ENCODE measurements at places on chromosomes 16 and 17.

- no peak for DNase-seq
Measured at GRCh38 chr17:8212312-8213180, 2.2 kb upstream of the AURKB start.

DNA sequence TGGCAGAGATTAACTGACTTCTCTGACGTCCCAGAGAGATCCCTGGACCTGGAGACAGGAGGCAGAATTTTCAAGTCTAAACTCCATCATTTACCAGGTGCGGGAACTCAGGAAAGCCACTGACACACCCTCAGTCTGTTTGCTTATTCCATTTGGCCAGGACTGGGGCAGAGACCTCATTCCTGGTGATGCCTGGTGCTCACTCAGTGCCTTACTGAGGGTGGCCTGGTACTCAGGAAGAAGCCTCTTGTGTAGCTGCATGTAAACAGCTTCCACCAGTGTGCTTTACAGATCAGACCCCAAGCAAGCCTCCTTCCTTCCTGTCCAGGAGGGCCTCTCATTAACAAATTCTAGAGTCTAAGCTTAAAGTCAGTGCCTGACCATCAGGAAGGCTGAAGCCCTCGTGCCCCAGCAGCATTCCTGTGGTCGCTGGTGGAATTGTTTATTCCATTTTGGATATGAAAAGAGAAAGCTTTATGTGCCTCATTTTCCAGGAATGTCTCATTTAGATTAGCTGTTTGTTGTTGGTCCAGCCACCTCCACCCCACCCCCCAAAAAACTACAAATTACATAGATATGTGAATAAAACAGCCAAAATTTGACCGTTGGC lies 236.1 kb upstream of the CDH5 start:
- DNase-seq, result no peak

DNA sequence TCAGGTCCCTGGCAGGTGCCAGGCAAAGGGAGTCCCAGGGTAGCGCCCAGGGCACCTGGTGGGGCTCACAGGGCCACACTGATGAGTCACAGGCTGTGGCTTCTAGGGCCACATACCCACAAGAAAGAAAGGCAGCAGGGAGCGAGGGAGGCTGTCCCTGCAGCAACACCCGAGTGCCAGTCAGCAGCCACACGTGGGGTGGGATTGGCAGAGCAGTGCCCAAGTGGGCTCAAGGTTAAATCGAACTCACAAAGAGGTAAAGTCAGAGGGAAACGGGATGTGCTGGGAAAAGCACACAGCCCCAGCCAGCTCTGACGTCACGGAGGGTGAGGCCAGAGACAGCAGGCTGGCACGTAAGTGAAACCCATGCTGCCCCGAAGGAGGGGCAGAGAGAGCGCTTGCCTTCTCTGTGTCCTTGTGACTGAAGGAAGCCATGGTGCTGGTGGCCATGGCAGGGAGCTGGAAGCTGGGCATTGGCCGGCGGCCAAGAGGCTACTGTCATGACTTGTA lies 33.8 kb downstream of the FA2H start:
- DNase-seq, result no peak

- no peak for DNase-seq
Measured at GRCh38 chr16:83842756-83843507, 35.2 kb downstream of the HSBP1 start.

- no peak for DNase-seq
Measured at GRCh38 chr17:7886227-7887037, 2.2 kb upstream of the CHD3 start.

DNA sequence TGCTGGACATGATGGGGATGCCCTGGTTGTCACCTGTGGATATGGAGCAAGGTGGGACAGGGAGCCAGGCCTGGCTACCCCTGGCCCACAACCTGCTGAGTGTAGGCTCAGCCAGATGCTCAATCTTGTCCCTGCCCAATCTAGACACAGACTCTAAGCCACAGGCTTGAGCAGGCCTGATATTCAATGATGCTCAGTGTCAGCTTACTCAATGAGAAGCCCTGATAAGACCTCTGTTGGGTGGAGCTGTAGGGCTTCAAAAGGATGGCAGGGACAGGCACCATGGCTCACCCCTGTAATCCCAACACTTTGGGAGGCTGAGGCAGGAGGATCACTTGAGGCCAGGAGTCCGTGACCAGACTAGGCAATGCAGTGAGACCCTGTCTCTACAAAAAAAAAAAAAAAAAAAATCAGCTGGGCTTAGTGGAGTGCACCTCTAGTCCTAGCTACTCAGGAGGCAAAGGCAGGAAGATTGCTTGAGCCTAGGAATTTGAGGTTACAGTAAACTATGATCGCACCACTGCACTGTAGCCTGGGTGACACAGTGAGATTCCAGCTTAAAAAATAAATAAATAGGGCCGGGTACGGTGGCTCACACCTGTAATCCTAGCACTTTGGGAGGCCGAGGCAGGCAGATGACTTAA lies 3.4 kb downstream of the LCAT start:
- no peak for DNase-seq

- DNase-seq, result no peak
Measured at GRCh38 chr17:19904412-19904811, 36.7 kb upstream of the ULK2 start.

GRCh38 chr16:66473654-66474519 lies 46.8 kb downstream of the BEAN1 start:
- no peak for DNase-seq

DNA sequence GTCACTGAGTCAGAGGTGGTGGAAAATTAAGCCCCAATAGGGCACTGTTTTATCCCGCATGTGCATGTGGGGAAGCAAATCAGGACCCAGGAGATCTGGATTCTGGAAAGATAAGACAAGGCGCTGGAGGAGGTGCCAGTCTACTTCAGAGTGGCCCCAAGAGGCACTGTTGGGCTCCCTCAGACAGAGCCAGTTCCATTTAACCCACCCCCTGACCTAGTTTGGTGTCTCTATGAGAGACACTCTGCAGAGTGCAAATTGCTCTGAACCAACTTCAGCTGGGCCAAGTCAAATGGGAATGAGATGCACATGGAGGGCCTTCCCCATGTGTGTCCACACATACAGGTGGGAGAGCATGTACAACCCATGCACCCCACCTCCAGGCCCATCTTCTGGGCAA lies 71.1 kb upstream of the MED9 start:
- no peak for DNase-seq

GRCh38 chr16:70495425-70496182 lies 27.8 kb downstream of the COG4 start:
- no peak for DNase-seq

DNA sequence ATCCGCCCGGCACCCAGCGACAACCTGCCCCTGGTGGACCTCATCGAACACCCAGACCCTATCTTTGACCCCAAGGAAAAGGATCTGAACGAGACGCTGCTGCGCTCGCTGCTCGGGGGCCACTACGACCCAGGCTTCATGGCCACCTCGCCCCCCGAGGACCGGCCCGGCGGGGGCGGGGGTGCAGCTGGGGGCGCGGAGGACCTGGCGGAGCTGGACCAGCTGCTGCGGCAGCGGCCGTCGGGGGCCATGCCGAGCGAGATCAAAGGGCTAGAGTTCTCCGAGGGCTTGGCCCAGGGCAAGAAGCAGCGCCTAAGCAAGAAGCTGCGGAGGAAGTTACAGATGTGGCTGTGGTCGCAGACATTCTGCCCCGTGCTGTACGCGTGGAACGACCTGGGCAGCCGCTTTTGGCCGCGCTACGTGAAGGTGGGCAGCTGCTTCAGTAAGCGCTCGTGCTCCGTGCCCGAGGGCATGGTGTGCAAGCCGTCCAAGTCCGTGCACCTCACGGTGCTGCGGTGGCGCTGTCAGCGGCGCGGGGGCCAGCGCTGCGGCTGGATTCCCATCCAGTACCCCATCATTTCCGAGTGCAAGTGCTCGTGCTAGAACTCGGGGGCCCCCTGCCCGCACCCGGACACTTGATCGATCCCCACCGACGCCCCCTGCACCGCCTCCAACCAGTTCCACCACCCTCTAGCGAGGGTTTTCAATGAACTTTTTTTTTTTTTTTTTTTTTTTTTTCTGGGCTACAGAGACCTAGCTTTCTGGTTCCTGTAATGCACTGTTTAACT lies 1.0 kb downstream of the NOG start:
- no peak for DNase-seq

DNA sequence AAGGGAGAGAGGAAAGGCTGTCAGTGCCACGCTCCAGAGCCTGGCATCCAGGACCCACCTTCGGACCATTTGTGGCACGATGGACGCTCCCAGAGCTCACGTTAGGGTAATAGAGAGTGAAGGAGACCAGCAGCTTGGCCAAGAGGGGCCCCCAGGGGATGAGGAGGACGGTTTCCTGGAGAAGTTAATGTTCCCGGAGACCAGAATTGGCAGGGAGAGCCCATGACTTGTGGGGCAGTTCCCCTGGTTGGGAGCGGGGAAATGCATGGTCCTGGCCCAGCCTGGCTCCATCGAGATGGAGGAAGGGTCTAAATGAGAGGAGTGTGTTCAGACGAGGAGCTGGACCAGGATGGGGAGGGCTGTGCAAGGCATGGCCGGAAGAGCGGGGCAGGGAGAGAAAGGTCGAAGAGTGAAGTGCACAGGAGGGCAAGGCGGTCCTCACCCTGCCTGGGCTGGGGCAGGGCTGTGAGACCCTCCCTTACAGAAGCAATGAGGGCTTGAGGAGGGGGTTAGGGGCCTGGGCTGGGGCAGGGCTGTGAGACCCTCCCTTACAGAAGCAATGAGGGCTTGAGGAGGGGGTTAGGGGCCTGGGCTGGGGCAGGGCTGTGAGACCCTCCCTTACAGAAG lies 2.9 kb upstream of the HIC1 start:
- DNase-seq, result no peak

GRCh38 chr16:10598157-10598556 lies 17.8 kb upstream of the EMP2 start:
- no peak for DNase-seq

- no peak for DNase-seq
Measured at GRCh38 chr17:78166416-78166815, 2.0 kb upstream of the SYNGR2 start.

DNA sequence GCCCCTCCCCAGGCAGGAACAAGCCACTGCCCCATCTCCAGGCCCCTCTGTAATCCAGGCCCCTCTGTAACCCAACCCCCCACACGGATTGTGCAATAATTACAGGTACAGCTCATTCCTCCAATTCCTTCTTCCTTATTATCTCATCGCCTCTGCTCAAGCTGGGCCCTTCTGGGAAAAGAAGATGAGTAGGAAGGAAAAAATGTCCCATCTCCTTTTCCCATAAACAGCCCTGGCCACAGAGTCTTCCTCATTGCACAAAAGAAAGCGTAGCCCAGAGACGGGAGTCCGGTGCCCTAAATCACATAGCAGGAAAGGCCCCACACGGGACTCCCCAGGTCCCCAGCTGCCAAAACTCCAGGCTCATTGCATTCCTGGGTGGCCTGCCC lies 3.6 kb upstream of the LITAFD start:
- DNase-seq, result no peak

- no peak for DNase-seq
Measured at GRCh38 chr17:40551879-40552768, 13.1 kb downstream of the CCR7 start.

GRCh38 chr16:88784074-88784855 lies 755 bp downstream of the PIEZO1 start:
- no peak for DNase-seq

DNA sequence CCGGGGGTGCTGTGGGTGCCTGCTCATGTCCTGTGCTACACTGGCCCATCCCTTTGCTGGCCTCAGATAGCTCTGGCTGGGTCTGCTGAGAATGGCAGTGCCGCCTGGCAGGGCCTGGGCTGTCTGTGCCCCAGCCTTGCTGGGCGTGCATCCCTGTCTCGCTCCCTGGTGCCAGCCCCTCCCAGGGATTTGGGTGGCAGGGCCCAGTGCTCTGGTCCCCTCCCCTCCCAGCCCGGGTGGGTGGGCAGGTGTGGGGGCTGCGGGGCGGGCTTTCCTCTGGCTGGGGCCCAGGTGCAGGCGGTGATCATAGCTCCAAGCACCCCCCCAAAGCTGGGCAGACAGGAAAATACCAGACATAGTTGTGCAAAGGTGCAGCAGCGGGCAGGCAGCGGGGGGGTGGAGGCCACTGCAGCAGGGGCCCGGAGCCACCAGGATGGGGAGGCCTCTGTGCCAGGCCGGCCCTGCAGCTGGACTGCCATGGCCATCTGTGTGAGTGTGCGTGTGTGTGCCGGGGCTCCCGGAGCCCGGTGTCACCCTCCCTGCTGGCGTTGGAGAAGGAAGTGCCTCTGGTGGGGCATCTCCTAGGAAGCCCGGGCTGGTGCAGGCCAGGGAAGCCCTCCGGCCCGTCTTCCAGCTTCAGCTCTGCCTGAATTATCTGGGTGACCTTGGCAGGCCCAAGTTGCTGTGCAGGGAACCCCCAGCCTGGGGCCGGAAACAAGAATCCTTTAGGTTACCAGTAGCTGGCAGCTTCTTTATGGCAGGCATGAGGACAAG lies 7.4 kb downstream of the GLIS2 start:
- DNase-seq, result no peak

- no peak for DNase-seq
Measured at GRCh38 chr17:81821603-81822311, 11.3 kb downstream of the MCRIP1 start.

DNA sequence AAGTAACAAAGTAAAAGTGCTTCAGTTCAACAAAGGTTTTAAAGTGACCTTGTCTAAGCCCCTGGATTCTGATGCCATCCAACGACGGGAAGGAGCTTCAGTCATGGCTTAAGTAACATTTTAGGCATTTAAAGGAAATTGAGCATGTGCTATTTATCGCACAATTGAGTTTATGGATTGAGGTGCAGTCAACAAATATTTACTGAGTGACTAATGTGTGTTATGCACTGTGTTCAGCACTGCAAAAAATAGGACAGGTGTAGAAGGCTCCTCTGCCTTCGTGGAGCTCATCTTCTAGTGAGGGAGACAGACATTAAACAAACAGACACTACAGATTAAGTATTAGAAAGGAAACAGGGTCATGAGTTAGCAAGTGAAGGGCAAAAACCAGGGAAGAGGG lies 12.5 kb downstream of the TMIGD1 start:
- DNase-seq, result no peak

DNA sequence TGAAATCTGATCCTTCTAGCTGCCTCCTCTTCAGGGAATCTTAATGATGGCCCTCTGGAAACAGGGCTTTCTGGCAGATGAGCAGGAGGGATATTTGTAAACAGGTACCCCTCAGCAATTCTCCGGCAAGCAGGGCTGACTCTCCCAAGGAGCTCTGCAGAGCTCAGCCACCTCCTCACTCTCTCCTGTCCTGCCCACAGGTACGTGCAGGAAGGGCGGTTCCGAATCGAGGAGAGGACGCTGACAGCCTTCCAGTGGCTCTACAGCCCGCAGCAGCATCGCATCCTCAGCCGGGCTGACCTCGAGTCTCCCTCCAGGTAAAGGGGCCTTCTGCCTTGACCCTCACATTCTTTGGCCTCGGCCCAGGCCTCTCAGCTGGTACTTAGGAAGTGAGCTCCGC lies 20.7 kb upstream of the CCDC92B start:
- no peak for DNase-seq

Data from urinary bladder (tissue), 4 donors.